ENCODE measurements at places on chromosomes 4 and X.

- H3K4me3 ChIP-seq = no peak overlapping the region
- DNase-seq = no peak
- H3K36me3 ChIP-seq = no peaks in the 10 kb centered on the region
- no peaks in the 10 kb centered on the region for H3K4me1 ChIP-seq
- no peak overlapping the region for H3K27ac ChIP-seq
These were observed 133.8 kb upstream of the UGT8 start for GRCh38 chr4:114464726-114465272.

DNA sequence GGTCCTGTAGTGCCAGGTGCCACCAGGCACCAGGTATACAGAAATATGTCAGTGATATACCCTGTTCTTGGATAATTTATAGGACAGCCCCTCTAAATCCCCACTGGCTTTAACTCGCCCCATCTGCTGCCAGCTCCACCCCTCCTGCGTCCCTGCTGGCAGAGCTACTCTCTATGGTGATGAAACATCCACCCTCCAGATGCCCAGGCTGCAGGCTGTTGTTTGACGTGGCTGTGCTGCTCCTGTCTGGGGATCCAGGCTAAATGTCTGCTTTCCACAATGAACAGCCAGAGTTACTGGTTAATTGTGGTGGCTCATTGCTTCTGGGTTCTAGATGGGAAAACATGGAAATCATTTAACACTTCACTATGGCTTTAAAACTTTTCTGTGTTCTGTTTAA is 12.9 kb downstream of the NHSL2 start:
- no peaks in the 10 kb centered on the region for H3K27me3 ChIP-seq
- H3K4me3 ChIP-seq = no peak overlapping the region
- DNase-seq = no peak
- H3K36me3 ChIP-seq = no peaks in the 10 kb centered on the region

DNA sequence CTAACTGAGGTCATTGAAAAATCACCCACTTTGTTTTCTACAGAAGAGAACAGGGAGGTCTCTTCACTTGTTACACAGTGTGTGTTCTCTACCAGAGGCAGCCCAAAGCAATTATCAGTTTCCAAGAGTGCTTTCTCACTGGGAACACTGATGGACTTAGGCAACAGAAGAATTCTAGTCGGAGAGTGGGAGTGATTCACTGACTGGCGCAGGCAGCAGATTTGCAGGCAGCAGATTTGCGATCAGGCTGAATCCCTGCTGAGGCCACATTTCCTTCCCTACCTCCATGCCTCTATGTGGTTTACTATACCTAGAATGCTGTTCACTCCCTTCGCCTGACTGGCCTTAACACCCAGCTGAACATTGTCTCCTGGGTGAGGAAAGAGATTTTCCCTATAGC is 6.6 kb downstream of the OCIAD2 start:
- H3K4me3 ChIP-seq = no peak overlapping the region
- no peak overlapping the region for H3K27ac ChIP-seq
- no peaks in the 10 kb centered on the region for H3K27me3 ChIP-seq

GRCh38 chr4:147821555-147821954 is 89.7 kb downstream of the ARHGAP10 start:
- H3K27ac ChIP-seq = no peak overlapping the region
- no peak for DNase-seq
- H3K36me3 ChIP-seq = peaks cover 6% of the 10 kb centered on the region
- no peaks in the 10 kb centered on the region for H3K4me1 ChIP-seq

DNA sequence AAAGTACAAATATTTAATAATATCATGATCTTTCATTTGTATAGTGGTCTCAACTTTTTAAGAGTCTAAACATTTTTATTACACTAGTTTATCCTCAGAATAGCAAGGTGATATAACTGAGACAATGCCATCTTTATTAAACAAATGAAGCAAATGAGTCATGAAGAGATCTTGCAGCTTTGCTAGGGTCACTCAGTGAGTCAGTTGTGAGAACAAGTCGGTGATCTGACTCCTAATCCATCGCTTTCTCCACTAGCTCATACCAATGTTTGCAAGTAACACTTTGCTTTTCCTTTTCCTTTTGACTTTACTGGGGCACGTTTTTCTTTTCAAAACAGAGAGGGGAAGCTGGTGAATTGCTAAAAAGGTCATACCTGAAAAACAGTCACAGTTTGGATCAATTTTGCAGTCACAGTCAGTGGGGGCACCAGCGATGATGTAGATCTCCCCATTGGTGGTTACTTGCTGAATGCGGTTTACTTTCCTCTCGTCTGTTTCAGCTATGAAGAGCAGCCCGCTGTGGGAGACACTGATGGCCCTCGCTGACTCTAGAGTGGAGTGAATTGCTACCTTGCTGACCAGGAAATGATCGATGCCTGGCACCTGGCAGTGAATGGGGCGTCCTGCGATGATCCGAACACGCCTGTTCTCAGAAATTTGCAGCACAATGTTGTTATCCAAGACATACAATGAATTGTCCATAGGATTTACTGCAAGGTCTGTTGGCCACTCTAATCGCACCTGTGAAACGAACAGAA is 75.7 kb downstream of the SH2D1A start:
- H3K27me3 ChIP-seq = no peaks in the 10 kb centered on the region
- H3K27ac ChIP-seq = no peak overlapping the region
- H3K36me3 ChIP-seq = no peaks in the 10 kb centered on the region
- no peaks in the 10 kb centered on the region for H3K4me1 ChIP-seq
- DNase-seq = no peak
- no peak overlapping the region for H3K4me3 ChIP-seq

GRCh38 chrX:72308566-72309296 is 3.0 kb upstream of the CITED1 start:
- peaks cover 41% of the 10 kb centered on the region for H3K4me1 ChIP-seq
- H3K36me3 ChIP-seq = no peaks in the 10 kb centered on the region
- H3K4me3 ChIP-seq = peak overlapping the region; percentile 20
- H3K27me3 ChIP-seq = peaks cover 55% of the 10 kb centered on the region
- DNase-seq = no peak
- no peak overlapping the region for H3K27ac ChIP-seq

GRCh38 chrX:40058719-40059118 is 39.0 kb downstream of the BCOR start:
- H3K36me3 ChIP-seq = peaks cover 76% of the 10 kb centered on the region
- H3K4me3 ChIP-seq = no peak overlapping the region
- DNase-seq = no peak
- H3K27me3 ChIP-seq = no peaks in the 10 kb centered on the region
- peaks cover 11% of the 10 kb centered on the region for H3K4me1 ChIP-seq
- no peak overlapping the region for H3K27ac ChIP-seq

DNA sequence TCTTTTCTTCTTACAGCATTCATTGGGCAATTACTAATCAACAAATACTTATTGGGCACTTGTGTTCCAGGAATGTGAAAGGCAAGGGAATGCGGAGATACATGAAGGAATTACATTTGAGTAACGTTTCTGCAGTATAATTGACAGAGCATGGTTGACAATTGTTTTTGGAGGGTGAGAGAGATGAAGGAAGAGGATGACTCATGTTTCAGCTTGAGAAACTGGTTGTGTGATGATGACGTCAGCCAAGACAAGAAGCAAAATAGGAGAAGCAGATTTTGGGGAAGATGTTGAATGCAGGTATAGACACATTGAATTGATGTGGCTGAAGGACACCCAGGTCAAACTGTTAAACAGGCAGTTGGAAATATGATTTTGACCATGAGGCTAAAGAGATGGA is 8.0 kb upstream of the CPEB2 start:
- no peaks in the 10 kb centered on the region for H3K4me1 ChIP-seq
- no peaks in the 10 kb centered on the region for H3K27me3 ChIP-seq
- H3K36me3 ChIP-seq = no peaks in the 10 kb centered on the region
- no peak for DNase-seq
- no peak overlapping the region for H3K27ac ChIP-seq

DNA sequence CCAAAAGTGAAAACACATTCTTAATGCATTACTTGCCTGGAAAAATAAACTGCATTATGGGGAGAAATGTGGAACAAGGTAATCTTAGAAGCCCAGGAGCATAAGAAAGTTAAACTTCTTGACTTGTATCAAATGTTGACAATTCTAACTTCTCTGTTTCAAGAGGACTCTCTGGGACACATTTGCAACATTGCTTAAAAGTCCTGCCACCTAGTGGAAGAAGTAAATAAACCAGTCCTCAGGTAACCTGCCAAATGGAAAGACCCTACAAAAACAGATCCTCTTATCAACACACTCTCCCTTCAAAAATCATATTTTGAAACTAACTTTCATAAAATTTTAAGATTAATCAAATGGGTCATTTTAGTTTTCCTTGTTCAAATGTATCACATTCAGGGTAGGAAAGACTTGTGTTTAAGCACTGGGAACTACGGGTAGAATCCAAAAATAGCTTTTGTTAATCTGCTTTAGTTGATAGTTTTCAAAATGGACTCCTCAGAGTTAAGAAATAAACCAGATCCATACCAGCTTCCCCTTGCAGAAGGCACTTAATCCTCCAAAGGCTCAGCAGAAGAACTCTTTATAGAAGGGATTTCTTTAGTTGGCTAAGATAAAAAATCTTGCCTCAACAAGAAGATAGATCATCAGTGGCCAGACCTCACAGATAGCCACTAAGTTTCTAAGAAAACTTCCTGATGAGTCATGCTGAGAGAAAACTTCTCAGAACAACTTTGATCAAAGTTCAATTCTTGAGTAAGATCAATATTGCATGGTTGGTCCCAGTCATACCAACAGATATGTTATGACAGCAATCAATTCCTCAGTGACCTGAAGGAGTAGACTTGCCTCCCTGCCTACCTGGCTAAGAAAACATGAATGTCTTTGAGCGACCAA is 141.7 kb downstream of the HHIP start:
- no peak overlapping the region for H3K27ac ChIP-seq
- DNase-seq = no peak
- H3K36me3 ChIP-seq = no peaks in the 10 kb centered on the region
- no peaks in the 10 kb centered on the region for H3K4me1 ChIP-seq
- H3K27me3 ChIP-seq = no peaks in the 10 kb centered on the region
- no peak overlapping the region for H3K4me3 ChIP-seq

Measured in CD4-positive, alpha-beta T cell (primary cell).